Activated CD4-positive, alpha-beta T cell treated with anti-CD3 and anti-CD28 coated beads, Interleukin-10, Interleukin-2, amounts not matched to agents 100 ng/mL and 50 ng/mL, durations not matched to agents 16 hours and 8 hours (primary cell): ENCODE measurements at places on chromosomes 2 and 18.
A peak's percentile ranks its signal among the peaks of the same experiment; 100 is the strongest.

DNA sequence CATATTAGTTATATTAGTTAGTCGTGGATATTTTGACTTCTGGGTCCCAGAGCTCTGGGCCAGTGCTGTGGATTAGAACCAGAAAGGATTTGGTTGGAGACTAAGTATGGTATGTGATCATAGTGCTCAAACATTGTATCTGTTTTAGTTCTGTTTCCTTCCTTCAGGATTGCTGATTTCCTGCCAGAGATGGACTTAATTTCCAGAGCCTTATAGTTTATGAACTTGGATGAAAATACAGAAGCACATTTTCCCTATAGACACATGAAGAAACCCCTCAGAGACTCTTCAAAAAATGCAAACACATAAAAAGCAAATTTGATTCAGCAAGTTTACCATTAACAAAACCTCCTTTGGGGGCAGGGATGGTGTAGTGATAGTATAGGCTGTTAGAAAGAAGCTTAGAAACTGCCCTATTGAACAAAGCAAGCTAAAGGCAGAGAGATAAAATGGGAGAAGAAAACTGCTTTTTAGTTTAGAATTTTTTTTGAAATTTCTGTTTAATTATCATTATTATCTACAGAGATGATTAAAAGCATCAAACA, 88.7 kb upstream of the EFEMP1 start:
- no peak for DNase-seq

DNA sequence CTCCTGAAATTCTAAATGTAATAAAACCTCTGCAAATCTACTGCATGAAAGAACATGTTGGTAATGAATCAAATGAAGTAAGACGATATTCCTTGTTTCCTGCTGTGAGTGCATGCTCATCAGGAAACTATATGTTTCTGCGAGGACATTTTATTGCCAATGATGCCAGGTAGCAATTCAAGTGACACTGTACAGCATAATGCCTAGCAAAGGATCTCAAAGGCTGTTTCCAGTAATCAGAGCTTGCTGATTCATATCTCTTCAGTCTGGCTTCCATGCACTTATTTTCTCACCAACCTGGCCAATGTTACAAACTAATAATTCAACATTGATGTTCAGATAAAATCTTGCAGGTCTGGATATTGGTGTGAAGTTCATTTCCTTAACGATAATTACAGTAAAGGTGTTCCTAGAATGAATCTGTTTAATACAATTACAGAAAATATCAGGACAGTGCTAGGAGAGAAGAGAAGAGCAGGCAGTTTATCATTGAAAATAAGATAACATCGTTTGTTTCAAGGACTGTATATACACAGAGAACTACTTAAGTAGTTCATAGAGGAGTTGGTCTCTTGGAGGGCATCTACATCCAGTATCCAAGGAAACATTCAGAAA, 568.5 kb upstream of the SOX11 start:
- no peak for DNase-seq

- DNase-seq = no peak
Observed at GRCh38 chr2:135320465-135321355, 210.3 kb downstream of the ZRANB3 start.

DNA sequence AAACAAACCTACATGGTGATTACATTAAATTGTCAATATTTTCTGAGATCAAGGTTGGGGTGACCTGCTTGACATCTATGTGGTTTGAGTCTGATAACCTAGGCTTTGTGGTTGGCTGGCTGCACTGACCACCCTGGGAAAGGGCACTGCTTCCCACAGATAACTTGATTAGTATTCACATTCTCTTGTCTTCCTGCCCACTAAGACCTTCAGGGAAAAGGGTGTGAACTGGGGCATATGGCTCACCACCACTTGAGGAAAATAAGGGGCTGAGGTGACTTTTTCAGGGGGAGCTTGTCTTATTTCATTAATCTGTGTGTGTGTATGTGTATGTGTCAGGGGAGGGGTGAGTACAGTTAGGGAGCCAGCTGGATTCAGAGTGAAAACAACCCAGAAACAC, 1.5 kb downstream of the SMYD1 start:
- DNase-seq = no peak

DNA sequence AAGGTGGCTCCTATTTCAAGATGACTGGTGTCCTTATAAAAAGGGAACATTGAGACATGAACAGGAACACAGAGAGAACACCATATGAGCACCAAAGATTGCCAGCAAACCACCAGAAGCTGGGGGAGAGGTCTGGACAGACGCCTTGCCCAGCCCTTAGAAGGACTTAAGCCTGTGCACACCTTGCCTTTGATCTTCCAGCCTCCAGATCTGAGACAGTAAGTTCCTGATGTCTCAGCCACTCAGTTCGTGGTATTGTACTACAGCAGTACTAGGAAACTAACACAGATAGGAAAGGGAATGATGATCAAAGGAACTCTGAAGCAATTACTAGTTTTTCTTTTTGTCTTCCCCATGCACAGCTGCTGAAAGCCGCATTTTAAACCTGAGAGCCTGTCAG, 137.3 kb upstream of the FHL2 start:
- no peak for DNase-seq

- DNase-seq = no peak
Observed at GRCh38 chr2:152814475-152815030, 96.1 kb downstream of the ARL6IP6 start.

DNA sequence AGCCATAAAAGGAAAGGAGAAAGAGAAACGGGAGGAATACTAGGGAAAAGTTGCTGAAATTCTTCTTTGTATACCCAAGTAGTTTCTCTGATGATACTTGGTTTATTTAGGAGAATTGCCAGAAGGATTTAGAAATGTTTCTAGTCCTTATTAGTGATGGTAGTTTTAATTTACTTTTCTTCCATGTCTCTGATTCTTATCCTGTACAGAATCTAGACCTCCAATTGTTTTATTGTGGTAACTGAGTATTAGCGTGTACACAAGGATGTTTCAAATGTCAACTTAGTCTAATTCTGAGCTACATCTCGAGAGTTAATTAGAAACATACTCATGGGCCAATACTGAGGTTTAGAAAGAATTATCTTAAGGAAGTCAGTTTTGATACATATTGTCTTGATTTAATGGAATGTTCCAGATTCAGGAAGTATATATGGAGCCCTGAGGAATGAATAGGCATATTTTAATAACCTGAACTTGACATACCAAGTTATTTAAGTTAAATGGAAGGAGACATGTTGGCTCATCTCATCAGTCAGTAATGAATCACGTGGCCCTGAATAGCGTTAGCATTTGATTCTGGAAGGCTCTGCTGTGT, 219.6 kb downstream of the LTBP1 start:
- DNase-seq = no peak

DNA sequence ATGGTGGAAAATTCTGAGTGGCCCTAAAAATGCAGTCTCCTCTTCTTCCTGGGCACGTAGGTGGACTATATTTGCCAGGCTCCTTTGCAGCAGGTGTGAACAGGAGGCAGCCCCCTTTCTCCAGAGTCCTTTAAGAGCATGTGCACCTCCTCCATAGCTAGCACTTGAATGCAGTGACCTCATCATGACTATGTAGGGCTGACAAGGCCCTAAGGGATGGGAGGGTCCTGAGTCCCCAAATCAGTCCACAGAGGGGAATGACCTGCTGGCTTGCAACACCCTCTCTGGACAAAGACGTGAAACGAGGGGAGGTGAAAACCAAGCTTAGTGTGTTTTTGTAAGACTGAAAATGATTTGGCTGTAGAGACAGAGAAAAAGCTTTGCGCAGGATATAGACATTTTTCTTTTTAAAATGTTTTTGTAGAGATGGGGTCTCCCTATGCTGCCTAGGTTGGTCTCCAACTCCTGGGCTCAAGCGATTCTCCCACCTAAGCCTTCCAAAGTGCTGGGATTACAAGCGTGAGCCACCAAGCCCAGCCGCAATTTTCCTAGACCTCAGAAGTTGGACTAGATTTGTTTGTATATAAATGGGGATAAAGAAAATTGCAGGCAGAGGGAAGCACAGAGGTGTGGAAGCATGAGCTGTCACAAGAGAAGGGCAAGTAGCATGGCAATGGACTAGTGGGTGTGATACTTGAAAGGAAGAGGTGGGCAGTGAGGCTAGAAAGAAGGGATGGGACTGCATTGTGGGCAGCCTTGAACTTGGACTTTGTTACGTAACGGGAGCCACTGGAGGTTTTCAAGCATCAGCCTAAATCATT, 28.8 kb downstream of the LONRF2 start:
- no peak for DNase-seq

GRCh38 chr2:3595985-3596384, 1.1 kb downstream of the COLEC11 start:
- DNase-seq = peak; percentile 36

DNA sequence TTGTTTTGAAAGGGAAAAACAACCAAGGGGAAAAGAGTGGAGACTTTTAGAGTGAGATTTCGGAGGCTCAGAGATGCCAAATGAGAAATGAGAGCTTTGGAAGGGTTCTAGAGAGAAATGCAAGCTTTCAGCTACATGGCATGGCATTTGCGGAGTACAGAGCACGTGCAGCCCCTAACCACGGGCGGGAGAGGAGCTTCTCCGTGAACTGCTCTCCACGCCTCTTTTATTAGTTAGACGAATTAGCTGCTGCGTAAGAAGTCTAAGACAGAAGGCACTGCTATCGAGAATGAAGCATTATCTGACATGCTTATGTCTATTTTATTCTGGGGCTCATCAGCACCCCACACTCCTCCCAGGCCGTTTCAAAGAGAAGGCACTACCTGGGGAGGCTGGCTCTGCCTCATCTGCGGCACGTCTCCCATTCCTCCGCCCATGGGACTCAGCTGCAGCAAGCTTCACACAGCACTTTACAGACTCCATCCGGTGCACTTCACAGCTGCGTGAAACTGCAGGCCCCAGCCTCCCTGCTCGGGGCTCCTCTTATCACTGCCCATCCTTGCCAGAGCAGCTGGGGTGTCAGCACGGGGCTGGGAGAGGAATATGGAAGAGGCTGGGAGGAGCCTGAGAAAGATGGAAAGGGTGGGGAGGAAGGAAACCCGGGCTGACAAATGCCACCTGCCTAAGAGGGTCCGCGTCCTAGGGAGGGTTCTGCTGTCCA, 207.3 kb upstream of the APCDD1 start:
- DNase-seq = no peak

DNA sequence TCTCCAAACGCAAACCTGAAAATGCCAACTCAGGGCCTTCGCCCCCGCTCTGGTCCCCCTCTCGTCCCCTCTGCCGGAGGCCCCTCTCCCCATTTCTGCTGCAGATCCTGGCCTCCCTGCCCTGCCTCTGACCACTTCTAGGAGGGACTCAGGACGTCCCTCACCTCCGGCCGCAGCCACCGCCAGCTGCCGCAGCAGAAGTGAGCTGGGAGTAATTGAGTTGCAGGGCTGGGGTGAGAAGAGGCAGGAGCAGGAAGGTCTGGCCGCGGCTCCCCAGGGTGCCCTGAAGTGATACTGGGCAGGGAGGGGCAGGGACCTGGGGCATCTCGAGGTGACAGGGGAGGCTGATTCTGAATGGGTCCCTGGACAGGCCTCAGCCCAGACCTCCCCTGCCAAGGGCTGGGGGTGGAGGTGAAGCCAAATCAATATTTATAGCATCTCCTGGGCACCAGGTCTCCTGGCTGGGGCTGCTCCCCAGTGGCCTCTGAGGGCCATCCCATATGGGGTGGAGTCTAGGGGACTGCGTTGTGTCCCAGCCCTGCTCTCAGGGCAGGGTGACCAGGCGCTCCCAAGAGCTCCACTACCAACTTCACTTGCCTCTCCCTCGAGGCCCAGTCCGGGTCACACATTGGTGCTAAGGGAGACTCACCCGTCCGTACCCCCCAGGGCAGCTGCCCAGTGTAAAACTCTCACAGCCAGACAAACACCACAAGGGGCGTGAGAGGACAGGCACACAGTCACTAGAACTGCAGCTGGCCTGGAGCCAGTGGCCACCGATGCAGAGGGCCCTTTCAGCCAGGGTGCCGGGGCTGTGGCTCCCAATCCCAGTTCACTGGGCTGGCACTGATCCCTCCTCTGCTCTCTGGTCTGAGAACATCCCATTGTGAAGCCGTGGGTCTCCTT, 33.0 kb downstream of the KCNIP3 start:
- no peak for DNase-seq

GRCh38 chr2:119261493-119262225, 38.0 kb downstream of the STEAP3 start:
- no peak for DNase-seq

DNA sequence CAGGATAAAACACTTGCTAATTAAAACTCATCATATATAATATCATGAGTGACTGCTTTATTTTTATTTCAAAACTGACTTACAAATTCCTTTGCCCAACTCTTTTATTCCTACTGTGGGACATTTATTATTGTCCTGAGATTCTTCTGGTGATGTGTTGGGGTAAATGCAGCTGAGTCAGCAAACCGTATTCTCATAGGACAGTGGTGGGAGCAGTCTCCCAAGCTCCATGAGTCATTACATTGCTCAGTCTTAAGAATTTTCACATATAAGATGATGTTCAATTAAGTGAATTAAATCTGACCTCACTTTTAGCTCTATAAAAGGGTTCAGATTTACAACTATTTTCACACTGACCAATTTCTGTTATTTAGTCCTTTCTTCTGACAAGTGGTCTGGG, 1530.7 kb downstream of the LRP1B start:
- no peak for DNase-seq

DNA sequence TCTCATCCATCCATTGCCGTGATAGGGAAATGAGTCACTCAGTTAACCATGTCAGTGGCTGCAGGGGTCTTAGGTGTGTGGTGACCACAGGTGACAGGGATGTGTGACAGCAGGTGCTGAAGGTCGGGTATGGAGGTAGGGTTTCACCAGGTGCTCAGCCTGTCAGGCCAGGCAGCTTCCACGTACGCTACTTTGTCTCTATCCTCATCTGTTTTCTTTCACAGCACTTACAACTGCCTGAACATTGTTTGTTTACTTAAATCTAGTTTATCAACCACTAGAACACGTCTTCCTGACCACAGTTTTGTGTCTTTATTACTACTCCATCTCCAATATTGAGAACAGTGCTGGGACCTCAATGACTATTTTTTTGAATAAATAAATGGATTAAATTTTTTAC, 11.4 kb upstream of the UXS1 start:
- no peak for DNase-seq

DNA sequence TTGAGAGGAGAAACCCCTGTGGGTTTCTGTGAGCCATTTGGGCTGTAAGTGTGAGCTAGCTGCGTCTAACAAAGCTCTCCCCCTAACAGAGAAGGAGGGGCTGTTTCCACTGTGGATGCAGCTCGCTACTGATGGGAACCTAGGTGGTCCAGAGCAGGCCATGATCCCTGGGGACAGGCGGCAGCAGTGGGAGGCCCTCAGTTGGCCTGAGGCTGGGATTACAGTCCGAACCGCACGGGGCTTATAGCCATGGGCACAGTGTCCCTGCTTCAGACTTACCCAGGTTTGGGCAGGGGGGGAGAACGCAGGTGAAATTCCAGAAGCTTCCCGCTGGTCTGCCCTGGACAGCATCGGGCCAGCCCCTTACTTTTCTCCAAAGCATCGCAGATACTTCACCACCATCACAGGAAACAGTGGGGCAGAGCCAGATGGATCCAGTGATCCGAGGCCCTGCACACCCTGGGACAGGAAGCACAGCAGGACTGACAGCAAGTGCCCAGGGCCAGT, 139.4 kb downstream of the SEPTIN10 start:
- no peak for DNase-seq

GRCh38 chr18:49041435-49042245, 90.9 kb upstream of the SMAD7 start:
- DNase-seq = peak; percentile 35
